ENCODE measurements at places on chromosomes 11 and 22.
A peak's percentile ranks its signal among the peaks of the same experiment; 100 is the strongest.

- no peaks in the 10 kb centered on the region for H3K27me3 ChIP-seq
- no peak for DNase-seq
- H3K4me3 ChIP-seq, result no peak overlapping the region
- H3K36me3 ChIP-seq, result no peaks in the 10 kb centered on the region
- no peak overlapping the region for H3K27ac ChIP-seq
Observed at GRCh38 chr11:9868641-9869040, 204.8 kb downstream of the SWAP70 start.

DNA sequence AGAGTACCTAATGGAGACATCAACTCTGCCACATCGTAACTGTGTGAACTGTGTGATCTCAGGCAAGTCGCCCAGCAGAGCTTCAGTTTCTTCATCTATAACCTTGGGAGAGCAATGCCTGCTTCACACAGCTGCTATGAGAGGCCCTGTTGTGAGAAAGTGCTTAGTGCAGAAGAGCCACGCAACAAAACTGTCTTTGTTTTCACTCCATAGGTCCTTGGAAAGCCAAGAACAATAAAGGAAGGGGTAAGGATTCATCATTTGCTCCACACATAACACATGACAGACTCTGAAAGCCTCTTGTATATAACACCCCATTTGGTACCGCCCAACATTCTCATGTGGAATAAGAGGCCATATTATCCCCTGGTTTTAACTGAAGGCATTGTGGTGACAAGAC, 231.9 kb upstream of the ISX start:
- no peaks in the 10 kb centered on the region for H3K4me1 ChIP-seq
- H3K27ac ChIP-seq, result no peak overlapping the region
- no peaks in the 10 kb centered on the region for H3K36me3 ChIP-seq
- H3K27me3 ChIP-seq, result no peaks in the 10 kb centered on the region
- H3K4me3 ChIP-seq, result no peak overlapping the region

DNA sequence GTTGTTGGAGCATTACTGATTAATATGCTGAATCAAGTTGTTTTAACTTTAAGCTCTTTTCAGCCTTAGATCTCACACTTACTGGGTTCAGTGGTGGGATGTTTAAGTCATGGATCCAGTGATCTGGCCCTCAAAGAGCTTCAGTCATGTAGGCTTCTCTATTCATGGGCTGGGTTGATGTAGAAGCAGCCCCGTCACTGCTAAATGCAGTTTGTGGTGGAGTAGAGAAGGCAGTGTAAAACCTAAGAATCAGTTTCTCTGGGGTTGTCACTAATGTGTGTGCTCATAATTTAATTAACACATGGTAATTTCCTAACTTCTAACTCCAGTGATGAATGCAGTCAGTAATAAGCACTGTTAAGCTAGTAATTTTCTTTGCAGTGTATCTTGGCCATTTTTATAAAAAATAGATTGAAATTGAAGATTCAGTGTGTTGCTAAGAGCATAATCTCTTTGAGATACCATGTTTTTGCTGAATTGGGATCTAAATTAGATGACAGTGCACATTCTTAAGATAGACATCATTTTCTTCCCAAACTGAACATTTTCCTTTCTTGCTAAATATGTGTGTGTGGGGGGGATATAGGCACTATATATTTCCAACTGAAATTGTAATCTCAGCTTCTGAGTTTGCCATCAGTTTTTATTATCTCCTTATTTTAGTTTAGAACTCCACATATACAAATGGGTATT, 9.0 kb downstream of the SPCS2 start:
- no peak overlapping the region for H3K4me3 ChIP-seq
- peaks cover 82% of the 10 kb centered on the region for H3K4me1 ChIP-seq
- no peaks in the 10 kb centered on the region for H3K27me3 ChIP-seq
- DNase-seq, result no peak
- H3K36me3 ChIP-seq, result peaks cover 17% of the 10 kb centered on the region

- no peak overlapping the region for H3K27ac ChIP-seq
- no peaks in the 10 kb centered on the region for H3K4me1 ChIP-seq
- no peaks in the 10 kb centered on the region for H3K27me3 ChIP-seq
- DNase-seq, result no peak
- no peak overlapping the region for H3K4me3 ChIP-seq
Observed at GRCh38 chr11:108871867-108872266, 207.0 kb downstream of the DDX10 start.

- DNase-seq, result no peak
- H3K36me3 ChIP-seq, result no peaks in the 10 kb centered on the region
- no peaks in the 10 kb centered on the region for H3K4me1 ChIP-seq
Observed at GRCh38 chr11:45572354-45573123, 92.9 kb downstream of the CHST1 start.

- no peak for DNase-seq
- no peak overlapping the region for H3K27ac ChIP-seq
- H3K36me3 ChIP-seq, result no peaks in the 10 kb centered on the region
- H3K4me1 ChIP-seq, result no peaks in the 10 kb centered on the region
Observed at GRCh38 chr11:74121804-74122203, 49.0 kb downstream of the C2CD3 start.

DNA sequence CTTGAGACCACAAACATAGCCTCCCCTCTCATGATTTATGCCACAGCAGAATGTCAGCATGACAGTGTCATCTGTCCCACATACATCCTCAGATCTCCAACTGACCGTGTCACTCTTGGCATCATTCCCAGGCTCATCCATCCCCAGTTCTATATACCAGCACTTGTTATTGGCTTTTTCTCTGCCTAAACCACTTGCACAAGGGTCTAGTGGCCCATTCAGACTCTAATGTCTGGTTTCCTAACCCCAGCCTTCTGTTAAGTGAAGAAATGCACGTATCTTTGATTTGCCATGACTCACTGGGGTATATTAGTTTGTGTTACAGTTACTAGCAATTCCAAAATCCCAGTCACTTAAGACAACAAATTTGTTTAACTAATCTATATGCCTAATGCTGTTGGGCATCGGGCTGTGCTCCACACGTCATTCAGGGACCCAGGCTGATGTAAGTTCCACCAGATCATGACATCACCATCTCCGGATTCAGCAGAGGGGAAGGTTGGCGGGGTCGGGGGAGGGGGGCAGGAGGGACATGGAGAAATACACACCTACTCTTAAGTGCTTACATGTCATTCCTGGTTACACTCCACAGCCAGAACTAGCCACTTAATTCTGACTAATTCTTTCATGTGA, 517.4 kb downstream of the BUD13 start:
- H3K4me3 ChIP-seq, result no peak overlapping the region
- no peak for DNase-seq
- no peaks in the 10 kb centered on the region for H3K36me3 ChIP-seq
- H3K27ac ChIP-seq, result no peak overlapping the region
- no peaks in the 10 kb centered on the region for H3K4me1 ChIP-seq

GRCh38 chr22:50032941-50033601, 20.5 kb upstream of the IL17REL start:
- H3K27me3 ChIP-seq, result peaks cover 81% of the 10 kb centered on the region
- no peaks in the 10 kb centered on the region for H3K36me3 ChIP-seq
- no peak for DNase-seq
- H3K4me3 ChIP-seq, result no peak overlapping the region

DNA sequence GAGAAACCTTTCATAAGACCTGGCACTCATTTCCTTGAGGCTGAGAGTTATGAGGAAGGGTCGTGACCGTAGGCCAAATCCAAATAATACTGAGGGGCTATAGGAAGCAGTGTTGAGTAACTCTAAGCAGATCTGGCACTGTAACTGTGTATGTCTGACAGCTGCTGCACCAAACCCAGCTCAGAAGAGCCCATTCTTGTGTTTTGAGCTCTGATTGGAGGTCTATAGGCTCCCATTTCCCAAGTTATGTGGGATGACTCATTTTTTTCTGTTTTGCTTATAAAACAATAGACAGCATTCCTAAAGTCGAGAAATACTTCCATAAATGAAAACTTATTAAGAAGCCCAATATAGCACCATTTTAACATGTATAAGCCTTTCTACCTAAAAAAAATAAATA, 645.8 kb downstream of the DLG2 start:
- H3K27ac ChIP-seq, result no peak overlapping the region
- H3K4me3 ChIP-seq, result no peak overlapping the region
- DNase-seq, result no peak
- H3K36me3 ChIP-seq, result no peaks in the 10 kb centered on the region

DNA sequence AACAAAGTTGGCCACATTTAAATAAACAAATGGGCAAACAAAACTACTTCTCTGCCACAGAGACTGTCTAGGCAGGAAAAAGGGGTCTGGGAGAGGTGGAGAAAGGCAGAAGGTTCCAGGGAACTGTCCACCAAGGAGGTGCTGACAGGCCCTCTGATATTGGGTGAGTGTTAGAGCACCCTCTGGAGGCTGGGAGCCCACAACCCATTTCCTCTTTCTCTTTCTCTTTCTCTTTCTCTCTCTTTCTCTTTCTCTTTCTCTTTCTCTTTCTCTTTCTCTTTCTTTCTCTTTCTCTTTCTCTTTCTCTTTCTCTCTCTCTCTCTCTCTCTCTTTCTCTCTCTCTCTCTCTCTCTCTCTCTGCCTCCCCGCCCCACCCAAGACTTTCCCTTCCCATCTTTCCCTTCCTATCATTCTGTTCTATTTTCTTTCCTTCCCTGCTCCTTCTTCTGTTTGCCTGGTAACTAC, 912.8 kb downstream of the DLG2 start:
- no peaks in the 10 kb centered on the region for H3K4me1 ChIP-seq
- no peaks in the 10 kb centered on the region for H3K36me3 ChIP-seq
- no peak overlapping the region for H3K27ac ChIP-seq

GRCh38 chr11:33835143-33835878, 56.6 kb downstream of the LMO2 start:
- peaks cover 13% of the 10 kb centered on the region for H3K27me3 ChIP-seq
- H3K4me3 ChIP-seq, result no peak overlapping the region
- H3K36me3 ChIP-seq, result no peaks in the 10 kb centered on the region
- H3K4me1 ChIP-seq, result no peaks in the 10 kb centered on the region
- H3K27ac ChIP-seq, result no peak overlapping the region

DNA sequence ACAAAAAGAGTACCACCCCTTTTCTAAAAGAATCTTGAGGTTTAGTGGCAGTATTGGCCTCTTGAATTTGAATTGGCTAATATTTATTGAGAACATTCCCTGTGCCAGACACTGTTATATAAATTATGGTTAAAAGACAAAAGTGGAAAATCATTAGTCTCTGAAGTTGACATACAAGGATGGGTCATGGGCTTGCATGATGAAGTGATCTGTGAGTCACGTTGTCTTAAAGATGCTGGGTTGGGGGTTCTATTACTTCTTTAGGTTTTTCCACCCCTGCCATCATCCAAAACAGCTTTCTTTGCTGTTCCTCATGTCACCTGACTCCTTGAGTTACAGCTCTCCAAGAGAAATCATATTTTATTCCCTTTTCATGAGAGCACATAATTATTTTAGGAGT, 85.0 kb downstream of the CD44 start:
- no peak overlapping the region for H3K4me3 ChIP-seq
- peaks cover 23% of the 10 kb centered on the region for H3K36me3 ChIP-seq
- H3K27ac ChIP-seq, result no peak overlapping the region

DNA sequence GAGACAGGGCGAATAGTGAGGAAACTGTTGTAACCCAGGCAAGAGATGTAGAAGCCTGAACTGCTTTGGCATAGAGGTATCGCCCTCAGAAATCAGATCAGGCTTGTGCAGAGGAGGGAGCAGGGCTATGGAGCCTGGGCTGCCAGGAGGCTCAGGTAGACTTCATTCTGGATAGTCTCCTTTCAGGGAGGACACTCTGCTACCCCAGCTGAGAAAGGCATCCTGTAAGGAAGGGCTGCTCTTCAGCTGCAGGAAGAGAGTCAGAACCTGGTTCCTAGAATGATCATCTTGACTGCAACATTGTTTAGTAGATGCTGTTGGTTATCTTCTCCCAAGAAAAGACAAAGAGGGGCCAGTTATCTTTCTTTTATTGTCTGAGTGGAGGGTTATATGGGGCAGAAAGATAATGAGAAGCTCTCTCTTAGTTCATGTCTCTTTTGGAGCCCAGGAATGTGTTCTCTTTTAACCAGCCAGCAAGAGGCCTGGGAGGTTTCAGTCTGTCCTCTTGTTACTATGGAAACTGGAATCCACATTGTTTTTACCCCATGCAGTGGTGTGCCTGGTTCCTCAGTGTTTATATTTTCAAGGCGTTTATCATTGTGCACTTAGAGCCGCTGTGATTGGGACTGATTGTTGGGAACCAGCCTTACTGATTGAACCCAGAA, 95.7 kb downstream of the STIM1 start:
- no peaks in the 10 kb centered on the region for H3K27me3 ChIP-seq
- H3K4me3 ChIP-seq, result no peak overlapping the region
- peak overlapping the region; percentile 15 for H3K27ac ChIP-seq
- no peaks in the 10 kb centered on the region for H3K36me3 ChIP-seq

GRCh38 chr11:21921151-21921550, 271.7 kb upstream of the ANO5 start:
- no peak for DNase-seq
- no peak overlapping the region for H3K4me3 ChIP-seq
- H3K4me1 ChIP-seq, result no peaks in the 10 kb centered on the region
- no peaks in the 10 kb centered on the region for H3K27me3 ChIP-seq
- H3K36me3 ChIP-seq, result no peaks in the 10 kb centered on the region
- H3K27ac ChIP-seq, result no peak overlapping the region

GRCh38 chr11:71235719-71236118, 16.7 kb downstream of the SHANK2 start:
- no peak for DNase-seq
- H3K36me3 ChIP-seq, result no peaks in the 10 kb centered on the region
- no peaks in the 10 kb centered on the region for H3K4me1 ChIP-seq

- no peaks in the 10 kb centered on the region for H3K27me3 ChIP-seq
- H3K27ac ChIP-seq, result peak overlapping the region; percentile 6
- DNase-seq, result peak; percentile 23
- peaks cover 7% of the 10 kb centered on the region for H3K4me1 ChIP-seq
- no peaks in the 10 kb centered on the region for H3K36me3 ChIP-seq
Observed at GRCh38 chr22:49925525-49926128, 7.2 kb downstream of the CRELD2 start.

- peaks cover 12% of the 10 kb centered on the region for H3K36me3 ChIP-seq
- H3K4me3 ChIP-seq, result peak overlapping the region; percentile 95
- peak overlapping the region; percentile 97 for H3K27ac ChIP-seq
- peaks cover 15% of the 10 kb centered on the region for H3K4me1 ChIP-seq
Observed at GRCh38 chr11:65134952-65135632, 773 bp upstream of the SYVN1 start.

DNA sequence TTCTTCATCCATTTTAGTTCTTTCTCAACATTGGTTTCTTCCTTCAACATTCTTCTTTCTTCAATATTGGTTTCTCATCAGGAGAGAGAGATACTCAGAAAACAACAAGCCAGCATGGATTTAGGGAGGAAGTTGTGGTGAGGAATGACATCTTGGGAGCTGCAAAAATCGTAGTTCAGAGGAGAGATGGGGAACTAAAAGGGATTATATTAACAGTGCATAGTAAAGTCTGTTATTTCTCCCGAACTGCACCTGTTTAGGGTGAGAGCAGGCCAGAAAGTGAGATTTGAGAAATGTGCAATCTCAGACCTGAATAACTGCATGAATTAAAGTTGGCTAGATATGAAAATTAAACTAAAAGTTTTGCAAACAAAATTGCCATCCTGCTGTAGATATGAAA, 94.5 kb downstream of the CASP12 start:
- H3K27me3 ChIP-seq, result no peaks in the 10 kb centered on the region
- no peak overlapping the region for H3K4me3 ChIP-seq
- no peaks in the 10 kb centered on the region for H3K36me3 ChIP-seq
- no peak overlapping the region for H3K27ac ChIP-seq
- peaks cover 9% of the 10 kb centered on the region for H3K4me1 ChIP-seq

GRCh38 chr11:99370549-99371216, 349.9 kb downstream of the CNTN5 start:
- peak; percentile 50 for DNase-seq
- 0 out of 2 replicates have a peak overlapping the region, but pooled peaks have one; percentile 13 for H3K4me3 ChIP-seq
- peaks cover 13% of the 10 kb centered on the region for H3K4me1 ChIP-seq
- no peaks in the 10 kb centered on the region for H3K27me3 ChIP-seq

GRCh38 chr11:3830730-3831129, 10.0 kb downstream of the RHOG start:
- DNase-seq, result no peak
- no peak overlapping the region for H3K27ac ChIP-seq
- H3K36me3 ChIP-seq, result 0 out of 2 replicates have a peak, but pooled peaks cover 4% of the 10 kb centered on the region
- no peaks in the 10 kb centered on the region for H3K27me3 ChIP-seq

All from MM.1S (cell line).